Sigmoid colon (tissue), 7 donors: ENCODE measurements at places on chromosomes 11 and 22.

GRCh38 chr11:21896216-21896615 lies 296.7 kb upstream of the ANO5 start:
- no peak for DNase-seq

GRCh38 chr11:103902994-103903393 lies 133.4 kb upstream of the DDI1 start:
- no peak for DNase-seq

- DNase-seq = peak; percentile 52
These were observed 444.3 kb downstream of the TBC1D22A start for GRCh38 chr22:47206666-47207218.

DNA sequence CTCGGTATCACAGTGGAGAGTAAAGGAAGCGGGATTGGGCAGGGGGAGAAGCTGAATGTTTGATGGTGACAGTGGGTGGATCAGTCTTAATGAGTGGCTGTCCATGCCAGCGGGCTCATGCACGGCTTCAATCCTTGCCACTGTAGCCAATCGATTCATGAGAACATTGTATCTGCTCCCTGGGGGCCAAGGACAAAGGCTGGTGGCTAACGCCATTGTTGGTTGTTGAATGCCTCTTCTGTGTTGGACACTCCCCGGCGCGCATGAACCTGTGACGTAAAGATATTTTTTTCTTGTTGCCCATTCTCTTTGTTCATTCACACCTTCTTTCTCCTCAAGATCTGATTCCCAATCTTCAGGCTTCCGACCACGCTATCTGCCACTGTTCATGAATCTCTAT lies 20.9 kb upstream of the ATXN10 start:
- DNase-seq = no peak

DNA sequence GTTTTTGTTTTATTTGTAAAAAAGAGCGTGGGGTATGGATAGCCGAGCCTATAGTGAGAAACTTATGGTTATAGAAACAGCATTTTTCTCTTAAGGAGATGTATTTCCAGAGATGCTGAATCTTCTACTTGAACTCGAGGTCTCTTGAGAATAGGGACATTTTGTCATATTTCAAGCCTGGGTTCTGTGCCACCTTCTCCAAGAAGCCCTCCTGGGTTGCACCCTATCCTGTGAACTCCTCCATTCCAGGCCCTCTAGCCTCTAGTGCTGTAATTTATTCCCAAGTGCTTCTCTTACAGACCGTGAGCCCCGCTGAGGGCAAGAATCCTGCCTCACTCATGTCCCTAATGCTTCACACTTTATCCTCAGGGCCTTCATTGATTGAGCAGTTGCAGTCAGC lies 108.6 kb downstream of the KIAA1671 start:
- DNase-seq = no peak

DNA sequence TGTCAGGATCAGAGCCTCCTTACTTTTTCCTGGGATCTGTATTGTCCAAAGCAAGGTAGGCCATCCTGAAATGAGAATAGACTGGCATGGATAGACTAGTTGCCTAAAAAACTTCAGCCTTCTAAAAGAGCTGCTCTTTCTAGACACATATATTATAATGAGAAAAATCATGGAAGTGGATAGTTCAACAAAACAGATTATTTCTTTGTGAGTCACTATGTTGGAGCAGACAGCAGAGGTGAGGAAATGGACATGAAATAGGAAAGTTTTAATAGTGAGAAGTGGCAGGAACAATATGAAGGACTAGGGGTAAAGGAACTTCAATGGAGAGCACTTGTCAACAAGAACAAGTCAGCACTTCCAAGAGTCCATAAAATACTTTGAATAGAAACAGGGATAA lies 101.9 kb upstream of the ANO3 start:
- DNase-seq = no peak

- peak; percentile 29 for DNase-seq
These were observed 3.6 kb upstream of the ROBO3 start for GRCh38 chr11:124861670-124862069.

DNA sequence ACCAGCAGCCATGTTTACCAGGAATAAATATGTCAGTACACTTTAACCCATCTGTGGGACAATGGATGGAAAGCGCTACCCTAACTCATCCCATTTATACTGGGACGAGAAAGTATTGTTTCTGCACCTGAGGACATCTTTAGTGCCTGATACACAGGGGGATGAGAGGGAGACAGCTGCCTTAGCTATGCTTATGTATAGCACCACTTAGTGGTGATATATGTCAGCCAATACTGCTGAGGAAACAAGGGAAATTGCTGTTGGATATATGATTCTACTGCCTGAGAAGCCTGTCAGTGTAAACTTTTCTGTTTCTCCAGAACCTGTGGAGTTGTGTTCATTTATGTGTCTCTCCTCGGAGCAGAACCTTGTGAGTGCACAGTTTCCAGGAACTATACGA lies 13.3 kb upstream of the CEP295 start:
- no peak for DNase-seq

- no peak for DNase-seq
These were observed 1392.4 kb downstream of the TBC1D22A start for GRCh38 chr22:48154943-48155240.

GRCh38 chr11:114811971-114812370 lies 133.6 kb downstream of the NXPE2 start:
- DNase-seq = no peak

DNA sequence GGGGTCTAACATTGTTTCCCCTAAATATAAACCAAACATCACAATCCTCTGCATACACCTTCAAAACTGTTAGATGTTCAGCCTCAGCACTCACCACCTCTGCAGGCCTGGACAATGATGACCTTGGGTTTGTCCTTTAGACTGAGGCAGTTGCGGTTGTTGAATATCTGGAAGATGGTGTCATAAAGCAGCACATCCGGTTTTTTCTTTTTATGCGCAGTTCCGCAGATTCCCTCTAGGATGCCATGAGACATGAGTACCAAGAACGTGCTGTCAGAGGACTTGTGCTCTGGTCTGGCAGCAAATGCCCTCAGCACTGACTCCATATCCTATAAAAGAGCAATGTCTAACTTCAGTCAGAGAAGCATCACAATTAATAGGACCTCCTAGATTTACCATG lies 22.8 kb downstream of the CASP5 start:
- no peak for DNase-seq

DNA sequence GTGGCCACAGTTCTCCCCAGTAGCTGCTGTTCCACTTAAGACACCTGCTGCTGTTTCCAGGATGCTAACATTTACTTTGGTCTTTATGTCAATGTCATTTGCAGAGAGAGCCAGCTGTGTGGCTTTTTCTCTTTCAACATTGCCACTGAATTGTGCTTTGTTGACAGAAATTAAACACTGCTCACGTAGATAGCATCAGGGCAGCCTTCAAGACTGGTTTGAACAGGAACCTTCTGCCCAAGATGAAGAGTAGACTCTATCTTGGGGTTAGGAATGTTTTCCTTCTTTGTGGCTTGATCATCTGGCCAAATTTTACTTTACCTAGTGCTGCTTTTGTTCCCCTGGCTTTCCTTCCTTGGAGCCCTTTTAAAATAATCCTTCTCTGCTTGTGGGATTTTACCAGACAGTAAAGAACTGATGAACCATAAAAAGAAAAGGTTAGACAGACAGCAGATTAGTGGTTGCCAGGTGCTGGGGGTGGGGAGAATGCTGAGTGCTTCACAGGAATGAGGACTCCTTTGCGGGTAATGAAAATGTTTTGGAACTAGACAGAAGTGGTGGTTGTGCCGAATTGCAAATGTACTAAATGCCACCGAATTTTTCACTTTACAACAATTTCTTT lies 22.7 kb upstream of the XBP1 start:
- DNase-seq = no peak

GRCh38 chr11:32382339-32383049 lies 52.8 kb downstream of the WT1 start:
- DNase-seq = no peak

GRCh38 chr11:440065-441042 lies 1.5 kb downstream of the ANO9 start:
- no peak for DNase-seq

- DNase-seq = no peak
These were observed 56.0 kb upstream of the LINC01488 start for GRCh38 chr11:69425444-69425843.

DNA sequence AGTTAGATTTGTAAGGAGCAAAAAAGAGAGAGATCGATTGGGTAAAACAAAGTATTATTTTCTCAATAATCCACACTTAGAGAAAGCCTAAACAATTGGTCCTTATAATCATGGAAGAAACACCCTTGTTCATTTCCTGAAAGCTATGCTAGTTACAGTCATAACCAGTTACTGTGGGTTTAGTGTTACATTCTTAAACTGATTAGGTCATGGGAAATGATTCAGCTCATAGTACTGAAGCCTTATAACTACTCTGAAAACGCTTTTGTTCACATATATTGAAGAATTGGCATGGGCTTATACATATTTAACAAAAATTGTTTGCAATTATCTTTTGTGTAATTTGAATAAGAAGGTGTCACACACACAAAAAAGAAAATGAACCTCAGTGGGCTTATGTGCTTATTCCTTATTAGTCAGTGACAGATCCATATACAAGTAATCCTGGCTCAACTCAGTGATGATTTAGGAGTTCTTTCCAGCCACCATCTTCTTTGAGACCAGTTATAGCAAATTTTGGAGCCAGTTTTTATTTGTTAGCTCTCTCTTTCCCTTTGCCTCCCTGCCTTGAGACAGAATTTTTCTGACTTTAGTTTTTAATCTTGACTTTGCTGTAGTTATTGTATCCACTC lies 198.5 kb upstream of the CTSC start:
- DNase-seq = no peak

DNA sequence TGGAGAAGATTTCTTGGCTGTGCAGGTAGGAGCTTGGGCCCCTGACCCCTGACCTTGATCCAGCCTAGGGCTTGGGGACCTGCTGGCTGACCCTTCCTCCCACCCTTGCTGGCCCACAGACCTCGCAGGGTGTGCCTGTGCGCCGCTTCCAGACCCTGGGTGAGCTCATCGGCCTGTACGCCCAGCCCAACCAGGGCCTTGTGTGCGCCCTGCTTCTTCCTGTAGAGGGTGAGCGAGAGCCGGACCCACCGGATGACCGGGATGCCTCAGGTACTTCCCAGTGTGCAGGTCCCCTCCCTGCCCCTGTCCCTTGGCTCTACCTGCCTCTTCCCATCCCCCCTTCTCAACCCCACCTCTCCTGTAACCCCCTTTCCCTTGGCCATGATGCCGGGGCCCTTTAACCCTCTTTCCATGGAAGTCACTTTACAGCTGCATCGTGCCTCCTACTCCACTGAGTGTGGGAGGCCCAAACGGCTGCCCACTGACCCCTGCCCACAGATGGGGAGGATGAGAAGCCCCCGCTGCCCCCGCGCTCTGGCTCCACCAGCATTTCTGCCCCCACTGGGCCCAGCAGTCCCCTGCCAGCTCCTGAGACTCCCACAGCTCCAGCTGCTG lies 3.8 kb downstream of the INPPL1 start:
- DNase-seq = no peak

DNA sequence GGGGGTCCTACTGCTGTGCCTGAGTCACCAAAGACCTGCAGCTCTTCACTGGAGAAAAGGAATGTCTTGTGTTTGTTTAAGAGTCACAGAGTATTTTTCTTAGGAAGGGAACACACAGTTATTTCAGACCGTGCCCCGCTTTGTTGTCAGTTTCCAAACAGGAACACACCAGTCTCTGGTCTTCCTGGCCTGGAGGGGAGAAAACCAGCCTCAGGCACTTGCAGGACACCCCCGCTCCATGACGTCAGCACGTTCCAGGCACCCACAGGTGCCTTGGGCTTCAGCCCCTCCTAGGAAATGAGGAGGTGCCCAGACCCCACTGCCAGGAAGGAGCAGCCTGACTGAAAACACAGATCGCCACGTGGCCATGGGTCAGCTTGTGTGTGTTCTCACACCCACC lies 5.4 kb downstream of the DEAF1 start:
- no peak for DNase-seq

DNA sequence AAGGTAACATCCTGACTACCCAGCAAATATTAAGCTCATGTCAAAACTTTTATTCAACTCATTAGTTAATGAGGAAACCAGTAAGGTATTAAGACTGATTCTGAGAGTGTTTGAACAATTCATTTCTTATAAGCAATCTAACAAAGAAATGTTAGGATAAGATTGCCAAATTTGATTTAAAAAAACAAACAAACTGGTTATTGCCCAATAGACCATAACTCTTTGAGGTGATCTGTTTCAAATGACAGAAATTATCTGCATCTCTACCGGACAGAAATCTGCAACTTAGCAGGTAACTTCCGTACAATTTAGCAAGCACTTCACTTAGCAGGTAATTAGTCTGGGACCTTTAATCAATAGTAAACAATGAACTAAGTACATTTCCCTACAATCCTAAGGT lies 82.9 kb upstream of the BARX2 start:
- DNase-seq = no peak

- no peak for DNase-seq
These were observed 1062.3 kb downstream of the LRRC4C start for GRCh38 chr11:40397141-40397540.

DNA sequence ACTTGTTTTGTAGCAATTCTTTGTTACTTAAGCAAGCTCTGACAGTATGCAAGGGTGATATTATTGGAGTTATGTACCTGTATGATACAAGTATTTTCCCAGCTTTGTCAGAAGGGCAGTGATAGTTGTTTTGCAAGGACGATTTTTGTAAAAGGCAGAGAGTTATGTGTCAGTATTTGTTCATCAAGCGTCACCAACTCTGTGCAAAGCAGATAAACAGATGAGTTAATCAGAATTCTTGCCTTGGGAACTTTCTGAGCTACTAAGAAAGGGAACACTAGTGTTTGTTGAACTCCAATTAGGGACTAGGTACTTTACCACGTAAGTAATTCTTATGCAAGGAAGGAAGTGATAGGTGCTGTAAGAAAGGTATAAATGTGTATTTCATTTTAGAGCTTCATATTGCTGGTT lies 1.4 kb downstream of the USP47 start:
- no peak for DNase-seq

- DNase-seq = no peak
These were observed 13.9 kb upstream of the B3GAT1 start for GRCh38 chr11:134425816-134426536.

DNA sequence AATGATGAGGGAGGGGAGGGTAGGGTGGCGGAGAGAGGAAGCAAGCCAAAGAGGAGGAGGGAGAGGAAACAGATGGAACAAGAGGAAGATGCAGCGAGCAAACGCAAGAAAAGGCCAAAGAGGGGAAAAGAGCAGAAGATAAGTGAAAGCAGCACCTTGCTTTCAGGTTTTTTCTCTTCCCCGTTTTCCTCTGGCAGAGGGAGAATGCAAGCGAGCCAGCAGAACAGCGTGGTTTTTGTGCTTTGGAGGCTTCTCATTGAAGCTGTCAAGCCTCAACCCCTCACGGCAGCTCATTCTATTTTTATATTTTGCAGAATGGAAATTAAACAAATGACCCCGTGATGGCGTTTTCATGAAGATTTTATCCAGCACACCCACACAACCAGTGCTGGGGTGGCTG lies 67.1 kb upstream of the GRAMD1B start:
- DNase-seq = no peak

- DNase-seq = no peak
These were observed 69.4 kb downstream of the MRTFA start for GRCh38 chr22:40567106-40567505.

GRCh38 chr11:73414977-73415651 lies 38.9 kb downstream of the RELT start:
- no peak for DNase-seq
